ENCODE measurements at places on chromosomes 16 and 17. TPM values are rescaled to one million over a fixed set of nuclear protein-coding genes. Genes with fewer than 3 reads are reported as not detected.

The CCT6B gene
- 6.1 TPM for polyA plus RNA-seq

DNA sequence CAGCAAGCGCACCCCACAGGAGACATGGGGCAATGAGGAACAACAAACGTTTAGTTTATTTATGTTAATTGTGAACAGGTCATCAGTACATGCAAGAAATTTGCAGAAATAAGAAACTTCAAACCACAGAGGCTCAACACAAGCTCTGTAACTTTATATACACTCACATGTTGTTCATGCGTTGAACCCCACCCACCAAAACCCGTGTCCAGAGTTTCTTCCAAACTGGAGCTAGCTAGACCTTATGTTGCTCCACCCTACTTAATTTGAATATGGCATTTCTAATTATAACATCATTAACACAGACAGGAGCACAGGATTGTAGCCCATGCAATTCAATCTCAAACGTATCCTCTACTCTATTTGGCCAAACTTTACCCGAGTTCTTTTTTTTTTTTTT is 192.1 kb downstream of the ZNF18 start:
- DNase-seq = no peak

DNA sequence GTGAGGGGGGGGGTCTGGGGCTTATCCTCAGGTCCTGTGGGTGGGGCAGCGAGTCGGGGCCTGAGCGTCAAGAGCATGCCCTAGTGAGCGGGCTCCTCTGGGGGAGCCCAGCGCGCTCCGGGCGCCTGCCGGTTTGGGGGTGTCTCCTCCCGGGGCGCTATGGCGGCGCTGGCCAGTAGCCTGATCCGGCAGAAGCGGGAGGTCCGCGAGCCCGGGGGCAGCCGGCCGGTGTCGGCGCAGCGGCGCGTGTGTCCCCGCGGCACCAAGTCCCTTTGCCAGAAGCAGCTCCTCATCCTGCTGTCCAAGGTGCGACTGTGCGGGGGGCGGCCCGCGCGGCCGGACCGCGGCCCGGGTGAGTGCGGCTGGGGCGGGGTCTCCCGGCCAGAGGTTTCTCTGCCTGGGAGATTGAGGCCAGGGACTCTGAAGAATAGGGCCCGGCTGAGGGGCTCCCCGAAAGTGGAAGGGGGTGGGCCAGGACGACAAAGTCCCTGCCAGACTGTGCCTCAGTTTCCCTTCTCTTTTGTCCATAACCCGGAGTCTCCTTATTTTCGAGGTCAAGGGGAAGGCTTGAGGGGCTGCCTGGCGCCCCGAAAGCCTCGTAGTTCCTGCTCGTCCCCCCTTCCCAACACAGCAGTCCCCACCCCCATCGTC is at the start of gene FGF11:
Gene FGF11 (plus strand): TSS at position 51 of the 651 bp plus-strand sequence. CDS start 109 bp downstream, at position 160.
- DNase-seq = no peak

The CMTM2 gene
- polyA plus RNA-seq = 0.96 TPM

- DNase-seq = no peak
These were observed 832 bp downstream of the CDK5R1 start for GRCh38 chr17:32487473-32488176.

The OR1A1 gene
- not detected for polyA plus RNA-seq

DNA sequence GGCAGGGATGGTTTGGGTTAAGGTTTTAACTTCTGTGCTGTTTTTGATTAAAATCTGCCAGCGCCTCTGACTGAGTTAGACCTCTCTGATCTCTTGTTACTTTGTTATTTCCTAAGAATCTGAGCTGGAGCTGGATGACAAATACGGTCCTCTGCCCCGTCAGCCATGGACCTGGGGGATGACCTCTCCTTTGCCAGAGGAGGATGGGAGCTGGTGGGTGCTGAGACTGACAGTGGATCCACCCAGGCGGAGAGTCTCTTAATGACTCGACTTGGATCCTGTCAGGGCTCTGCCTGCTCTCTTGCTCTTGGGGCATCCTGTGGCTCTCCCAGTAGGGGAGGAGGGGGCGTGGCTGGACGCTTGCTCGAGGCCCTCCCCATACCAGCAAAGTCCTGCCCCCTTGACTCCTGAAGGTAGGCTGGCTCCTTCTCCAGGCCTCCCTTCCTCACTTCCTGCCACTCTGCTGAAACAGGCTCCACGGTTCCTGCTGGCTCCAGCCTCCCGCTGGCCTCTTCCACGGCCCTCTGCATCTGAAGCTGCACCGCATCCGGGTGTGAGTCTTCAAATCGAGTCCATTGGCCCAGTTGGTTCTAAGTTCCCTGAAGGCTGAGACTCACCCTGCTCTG is 24.8 kb upstream of the MAP3K14 start:
- no peak for DNase-seq

The MAP2K6 gene
- polyA plus RNA-seq = 25.4 TPM

DNA sequence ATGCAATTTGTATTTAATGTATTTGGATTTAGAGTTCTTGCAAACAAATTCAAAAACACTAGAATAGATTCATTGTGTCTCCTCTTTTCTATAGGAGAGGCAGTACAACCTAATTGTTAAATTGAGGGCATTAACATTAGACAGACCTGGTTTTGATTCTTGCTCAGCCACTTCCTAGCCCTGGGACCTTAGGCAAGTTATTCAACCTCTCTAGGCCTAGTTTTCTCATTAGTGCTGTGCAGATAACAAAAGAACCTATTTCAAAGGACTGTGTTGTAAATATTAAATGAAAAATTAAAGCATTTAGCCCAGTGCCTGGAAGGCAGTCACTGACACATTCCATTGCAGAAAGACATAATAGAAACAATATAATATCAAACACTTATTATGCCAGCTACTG is 22.0 kb upstream of the TAOK1 start:
- no peak for DNase-seq

The OTOP3 gene
- polyA plus RNA-seq = not detected

DNA sequence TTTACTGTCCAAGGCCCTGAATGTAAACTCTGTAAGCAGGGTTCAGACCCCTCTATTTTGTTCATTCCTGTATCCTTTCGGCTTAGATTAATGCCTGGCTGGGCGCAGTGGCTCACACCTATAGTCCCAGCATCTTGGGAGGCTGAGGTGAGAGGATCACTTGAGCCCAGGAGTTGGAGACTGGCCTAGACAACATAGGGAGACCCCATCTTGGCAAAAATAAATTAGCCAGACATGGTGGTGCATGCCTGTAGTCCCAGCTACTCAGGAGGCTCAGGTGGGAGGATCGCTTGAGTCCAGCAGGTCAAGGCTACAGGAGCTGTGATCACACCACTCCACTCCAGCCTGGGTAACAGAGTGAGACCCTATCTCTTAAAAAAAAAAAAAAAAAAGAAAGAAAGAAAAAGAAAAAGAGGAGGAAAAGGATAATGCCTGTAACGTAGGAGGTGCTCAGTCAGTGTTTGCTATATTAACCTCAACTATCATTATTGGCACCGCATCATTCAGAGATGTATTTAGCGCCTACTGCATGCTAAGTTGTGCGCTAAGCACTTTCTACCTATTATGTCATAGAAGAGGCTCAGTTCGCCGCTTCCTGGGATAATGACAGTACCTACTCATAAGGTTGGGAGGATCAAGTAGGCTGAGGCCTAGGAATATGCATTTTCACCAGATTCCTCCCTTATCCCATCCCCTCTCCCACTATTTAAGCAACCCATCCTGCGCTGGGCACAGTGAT is 5.0 kb downstream of the SOCS1 start:
- no peak for DNase-seq

The DYNLL2 gene
- 84.4 TPM for polyA plus RNA-seq

The KIF2B gene
- polyA plus RNA-seq = not detected

DNA sequence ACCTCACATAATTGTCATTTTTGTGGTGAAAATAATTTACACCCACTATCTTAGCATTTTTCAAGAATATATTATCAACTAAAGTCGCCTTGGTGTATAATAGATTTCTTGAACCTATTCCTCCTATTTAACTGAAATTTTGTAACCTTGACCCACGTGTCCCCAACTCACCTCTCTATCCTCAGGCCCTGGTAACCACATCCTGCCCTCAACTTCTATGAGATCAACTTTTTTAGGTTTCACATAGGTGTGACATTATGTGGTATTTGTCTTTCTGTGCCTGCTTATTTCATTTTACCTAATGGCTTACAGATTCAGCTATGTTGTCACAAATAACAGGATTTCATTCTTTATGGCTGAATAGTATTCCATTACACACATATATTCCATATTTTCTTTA is 73.0 kb upstream of the CNTNAP4 start:
- DNase-seq = no peak

- DNase-seq = no peak
These were observed 7.7 kb upstream of the CEP295NL start for GRCh38 chr17:78910497-78911284.

The SRCIN1 gene
- 2.7 TPM for polyA plus RNA-seq

The TMIGD1 gene
- 0.98 TPM for polyA plus RNA-seq

The C17orf78 gene
- 0.23 TPM for polyA plus RNA-seq
